CD4-positive, alpha-beta T cell treated with Interleukin-1 beta for 1 hour (primary cell): ENCODE measurements at places on chromosomes 12 and 14.

GRCh38 chr14:103574707-103575285 is 12.0 kb downstream of the COA8 start:
- no peak for DNase-seq

GRCh38 chr14:69500736-69501135 is 16.2 kb downstream of the PLEKHD1 start:
- no peak for DNase-seq

DNA sequence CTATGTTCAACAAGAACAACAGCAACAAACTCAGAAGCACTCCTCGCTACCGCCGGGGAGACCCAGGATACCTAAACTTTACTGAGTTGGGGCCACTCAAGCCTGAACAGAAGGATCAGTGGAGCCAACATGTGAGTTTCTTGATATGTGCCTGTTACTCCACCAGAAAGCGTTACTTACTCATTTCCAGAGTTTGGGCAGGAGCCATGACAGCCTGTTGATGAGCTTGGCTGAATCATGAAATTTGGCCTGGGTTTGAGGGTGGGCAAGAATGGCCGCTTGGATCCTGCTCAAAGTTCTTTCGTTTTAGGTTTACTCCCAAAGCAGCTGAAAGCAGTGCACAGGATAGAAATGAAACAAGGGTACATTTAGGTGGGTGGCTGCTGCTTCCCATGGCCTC is 12.0 kb upstream of the GALNT6 start:
- no peak for DNase-seq

GRCh38 chr14:50059763-50060616 is 56.4 kb downstream of the VCPKMT start:
- no peak for DNase-seq

DNA sequence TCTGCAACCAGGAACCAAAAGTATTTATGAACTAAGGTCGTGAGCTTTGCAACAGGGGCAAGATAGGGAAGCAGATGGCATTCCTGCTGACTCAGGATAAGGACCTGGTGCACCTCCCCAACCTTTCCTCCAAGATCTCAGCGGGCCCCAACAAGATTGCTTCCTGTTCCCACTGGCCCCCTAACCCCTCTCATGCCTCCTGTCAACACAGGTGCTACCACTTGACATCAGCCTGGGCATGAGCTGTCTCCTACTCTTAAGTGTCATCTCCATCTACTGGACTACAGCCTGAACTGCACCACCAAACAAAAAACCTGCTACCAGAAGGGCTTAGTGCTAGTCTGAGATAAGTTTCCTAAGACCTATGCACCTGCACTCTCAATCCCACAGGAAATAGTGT is 32.7 kb downstream of the MED6 start:
- no peak for DNase-seq

- DNase-seq: no peak
These were observed 343.7 kb downstream of the CACNA1C start for GRCh38 chr12:2396448-2396871.

DNA sequence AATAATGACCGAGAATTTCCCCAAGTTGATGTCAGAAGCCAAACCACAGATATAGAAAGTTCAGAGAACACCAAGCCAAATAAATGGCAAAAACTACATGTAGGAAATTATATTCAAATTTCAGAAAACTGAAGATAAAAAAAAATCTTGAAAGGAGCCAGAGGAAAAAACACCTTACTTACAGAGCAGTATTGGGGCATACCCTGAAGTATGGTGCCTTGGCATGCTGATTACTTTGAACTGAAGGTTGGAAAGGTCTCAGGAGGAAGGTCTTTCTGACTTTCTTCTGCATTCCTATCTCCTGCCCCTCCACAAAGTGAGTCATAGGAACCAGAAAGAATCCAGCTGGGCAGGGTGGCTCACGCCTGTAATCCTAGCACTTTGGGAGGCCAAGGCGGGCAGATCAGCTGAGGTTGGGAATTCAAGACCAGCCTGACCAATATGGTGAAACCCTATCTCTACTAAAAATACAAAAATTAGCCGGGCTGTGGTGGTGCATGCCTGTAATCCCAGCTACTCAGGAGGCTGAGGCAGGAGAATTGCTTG is 8.8 kb upstream of the FGF6 start:
- no peak for DNase-seq
